ENCODE measurements at places on chromosomes 4 and X. TPM values are rescaled to one million over a fixed set of nuclear protein-coding genes. Genes with fewer than 3 reads are reported as not detected.

- no peaks in the 10 kb centered on the region for H3K36me3 ChIP-seq
- no peak for DNase-seq
- peak overlapping the region; percentile 61 for H3K27ac ChIP-seq
- no peaks in the 10 kb centered on the region for H3K27me3 ChIP-seq
- peaks cover 26% of the 10 kb centered on the region for H3K4me1 ChIP-seq
- no peak overlapping the region for H3K4me3 ChIP-seq
Measured at GRCh38 chr4:38152721-38153386, 192.7 kb downstream of the PTTG2 start.

- peaks cover 42% of the 10 kb centered on the region for H3K4me1 ChIP-seq
- peak overlapping the region; percentile 83 for H3K4me3 ChIP-seq
- DNase-seq: peak; percentile 89
- H3K36me3 ChIP-seq: no peaks in the 10 kb centered on the region
- no peaks in the 10 kb centered on the region for H3K27me3 ChIP-seq
Measured at GRCh38 chr4:26321373-26322221, 783 bp downstream of the RBPJ start.

DNA sequence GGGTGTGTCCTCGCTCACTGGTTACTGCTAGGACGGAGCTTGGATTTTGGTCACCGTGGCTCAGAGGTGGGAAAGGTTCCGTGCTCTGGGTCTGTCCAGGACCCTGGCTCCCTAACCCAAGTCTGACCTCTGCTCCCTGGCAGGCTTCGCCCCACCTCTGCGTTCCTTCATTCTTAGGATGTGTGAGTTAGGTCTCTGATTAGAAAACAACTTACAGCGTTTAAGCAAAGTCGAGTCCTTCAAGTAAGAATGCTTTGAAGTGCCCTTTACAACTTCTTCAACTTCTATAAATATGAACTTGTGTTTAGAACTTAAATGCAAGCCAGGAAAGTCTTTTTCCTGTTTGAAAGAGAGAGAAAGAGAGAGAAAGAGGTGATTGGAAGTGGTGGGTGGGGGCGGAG, 891 bp downstream of the TLR2 start:
- peaks cover 48% of the 10 kb centered on the region for H3K27me3 ChIP-seq
- no peak overlapping the region for H3K27ac ChIP-seq
- H3K4me3 ChIP-seq: peak overlapping the region; percentile 67

- H3K4me1 ChIP-seq: no peaks in the 10 kb centered on the region
- DNase-seq: no peak
Measured at GRCh38 chrX:33178218-33178617, 33.1 kb downstream of the DMD start.

GRCh38 chrX:105211066-105211575, 9.4 kb downstream of the TEX13A start:
- H3K36me3 ChIP-seq: no peaks in the 10 kb centered on the region
- no peaks in the 10 kb centered on the region for H3K4me1 ChIP-seq
- no peak for DNase-seq

GRCh38 chr4:139018971-139019758, 3.6 kb downstream of the NOCT start:
- H3K27me3 ChIP-seq: no peaks in the 10 kb centered on the region
- H3K4me1 ChIP-seq: peaks cover 36% of the 10 kb centered on the region
- peak overlapping the region; percentile 16 for H3K4me3 ChIP-seq

- no peaks in the 10 kb centered on the region for H3K36me3 ChIP-seq
- DNase-seq: no peak
Measured at GRCh38 chrX:133054761-133055405, 42.0 kb downstream of the USP26 start.

DNA sequence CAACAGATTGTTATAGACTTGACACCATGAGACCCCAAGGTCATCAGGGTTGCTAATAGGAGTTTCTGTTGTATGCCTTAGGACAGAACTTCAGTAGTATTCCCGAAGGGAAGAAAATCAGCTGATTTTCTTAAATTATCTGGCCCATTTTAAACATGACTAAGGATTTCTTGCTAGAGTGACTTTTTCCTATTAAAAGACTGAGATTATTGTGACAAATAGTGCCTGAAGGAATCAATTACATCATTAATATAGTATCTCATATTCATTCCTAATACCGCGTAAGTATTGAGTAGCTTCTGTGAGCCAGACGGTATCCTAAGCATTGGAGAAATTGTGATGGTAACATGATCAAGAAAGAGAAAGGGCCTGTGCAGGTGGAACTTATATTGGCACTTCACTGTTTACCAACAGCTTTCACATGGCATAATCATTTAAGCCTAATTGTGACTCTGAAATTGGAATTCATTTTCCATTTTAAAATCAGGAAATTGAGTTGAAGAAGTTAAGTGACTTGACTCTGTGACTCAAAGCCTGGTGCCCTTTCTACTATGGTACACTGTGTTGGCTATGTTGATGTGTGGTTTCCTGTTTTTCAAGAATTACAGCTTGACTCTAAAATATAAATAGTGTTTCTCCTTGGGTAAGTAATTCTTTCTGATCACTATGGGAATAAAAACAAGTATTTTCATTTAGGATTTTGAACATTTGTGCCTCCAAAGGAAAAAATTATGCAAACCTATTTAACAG, 4.1 kb downstream of the AFF1 start:
- no peak overlapping the region for H3K27ac ChIP-seq
- H3K4me1 ChIP-seq: peaks cover 31% of the 10 kb centered on the region
- H3K27me3 ChIP-seq: no peaks in the 10 kb centered on the region
- no peak overlapping the region for H3K4me3 ChIP-seq
- H3K36me3 ChIP-seq: no peaks in the 10 kb centered on the region

DNA sequence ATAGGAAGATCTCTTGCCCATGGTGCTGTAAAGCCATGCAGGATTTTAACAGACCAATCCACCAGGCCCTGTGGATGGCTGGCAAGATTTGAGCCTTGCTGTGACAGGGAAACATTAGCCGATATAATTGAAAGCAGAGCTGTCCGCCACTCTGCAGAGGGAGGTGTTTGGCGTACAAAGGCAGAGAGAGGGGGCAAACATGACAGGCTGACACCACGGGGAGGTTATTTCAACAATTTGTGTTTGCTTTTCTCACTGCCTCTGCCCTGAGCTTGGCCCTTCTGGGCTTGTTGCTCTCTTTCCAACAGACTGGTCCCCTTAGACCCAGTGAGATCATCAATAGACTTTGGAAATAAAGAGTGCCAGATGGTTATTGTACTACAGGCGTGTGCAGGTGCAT, 59.4 kb downstream of the CLNK start:
- no peaks in the 10 kb centered on the region for H3K4me1 ChIP-seq
- peaks cover 22% of the 10 kb centered on the region for H3K27me3 ChIP-seq
- no peaks in the 10 kb centered on the region for H3K36me3 ChIP-seq
- no peak for DNase-seq
- no peak overlapping the region for H3K4me3 ChIP-seq

BMX gene
- total RNA-seq: not detected

GYG2 gene
- total RNA-seq: 6.2 TPM

PNMA6F gene
- not detected for total RNA-seq

SH2D1A gene
- not detected for total RNA-seq

TXK gene
- total RNA-seq: 0.72 TPM

RAB40AL gene
- total RNA-seq: 0.88 TPM

AWAT2 gene
- total RNA-seq: not detected
